Panc1 (cell line): ENCODE measurements at places on chromosomes 3 and 15. TPM values are rescaled to one million over a fixed set of nuclear protein-coding genes. Genes with fewer than 3 reads are reported as not detected.
A peak's percentile ranks its signal among the peaks of the same experiment; 100 is the strongest.

ECE2 gene
- not detected for total RNA-seq

GRCh38 chr15:93771196-93772030 is 459.9 kb upstream of the MCTP2 start:
- no peaks in the 10 kb centered on the region for H3K27me3 ChIP-seq
- no peak overlapping the region for H3K27ac ChIP-seq
- no peaks in the 10 kb centered on the region for H3K36me3 ChIP-seq
- no peaks in the 10 kb centered on the region for H3K4me1 ChIP-seq
- no peak for DNase-seq
- H3K4me3 ChIP-seq: no peak overlapping the region

- no peak overlapping the region for H3K4me3 ChIP-seq
- H3K36me3 ChIP-seq: no peaks in the 10 kb centered on the region
- no peaks in the 10 kb centered on the region for H3K27me3 ChIP-seq
Measured at GRCh38 chr3:129046732-129047552, 13.6 kb upstream of the GP9 start.

DNA sequence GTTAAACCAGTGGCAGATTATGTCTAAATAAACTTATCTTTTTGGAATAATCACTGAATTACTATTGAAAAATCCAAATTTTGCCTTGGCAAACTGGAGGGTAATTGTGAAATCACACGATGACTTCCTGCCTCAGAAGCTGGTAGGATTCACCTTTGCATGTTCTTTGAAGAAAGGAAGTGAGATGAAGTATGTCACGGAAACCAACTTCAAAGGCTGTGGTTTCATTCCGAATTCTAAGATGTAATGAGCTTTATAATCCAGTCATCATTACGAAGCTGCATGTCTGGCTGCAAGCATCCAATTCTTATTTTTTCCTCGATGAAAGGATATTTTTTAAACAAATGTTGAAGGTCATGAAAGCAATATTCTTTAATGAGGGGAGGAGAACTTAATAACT is 15.0 kb upstream of the ZBED2 start:
- no peaks in the 10 kb centered on the region for H3K4me1 ChIP-seq
- H3K27ac ChIP-seq: no peak overlapping the region
- no peak for DNase-seq
- no peaks in the 10 kb centered on the region for H3K36me3 ChIP-seq
- H3K27me3 ChIP-seq: no peaks in the 10 kb centered on the region

C3orf22 gene
- not detected for total RNA-seq

- no peak overlapping the region for H3K27ac ChIP-seq
- no peaks in the 10 kb centered on the region for H3K36me3 ChIP-seq
- H3K27me3 ChIP-seq: no peaks in the 10 kb centered on the region
Measured at GRCh38 chr3:62103531-62103930, 269.8 kb downstream of the FEZF2 start.

DNA sequence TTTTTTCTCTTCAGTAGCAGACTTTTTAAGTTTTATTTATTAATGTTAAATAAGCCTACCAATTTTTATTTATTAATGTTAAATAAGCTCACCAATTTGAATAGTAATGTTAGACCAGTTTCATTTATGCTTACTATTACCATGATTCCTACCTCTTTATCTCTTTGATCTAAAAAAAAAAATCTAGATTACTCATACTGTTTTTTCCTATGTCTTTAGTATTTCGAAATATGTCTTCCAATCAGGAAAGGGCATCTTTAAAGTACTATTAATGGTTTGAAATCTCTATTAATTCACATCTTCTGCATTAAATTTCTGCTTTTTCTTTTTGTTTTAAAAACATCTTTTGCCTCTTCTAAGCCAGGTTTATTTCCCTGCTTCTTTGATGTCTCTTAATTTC is 27.5 kb upstream of the MAPKBP1 start:
- no peak overlapping the region for H3K4me3 ChIP-seq
- DNase-seq: no peak
- H3K36me3 ChIP-seq: peaks cover 7% of the 10 kb centered on the region; the same call in 1 of the 2 replicates
- no peak overlapping the region for H3K27ac ChIP-seq

- H3K36me3 ChIP-seq: no peaks in the 10 kb centered on the region
- no peak overlapping the region for H3K4me3 ChIP-seq
- DNase-seq: no peak
- no peaks in the 10 kb centered on the region for H3K4me1 ChIP-seq
- H3K27me3 ChIP-seq: no peaks in the 10 kb centered on the region
- H3K27ac ChIP-seq: no peak overlapping the region
Measured at GRCh38 chr3:139762302-139762701, 84.5 kb upstream of the NMNAT3 start.

SPESP1 gene
- not detected for total RNA-seq

DNA sequence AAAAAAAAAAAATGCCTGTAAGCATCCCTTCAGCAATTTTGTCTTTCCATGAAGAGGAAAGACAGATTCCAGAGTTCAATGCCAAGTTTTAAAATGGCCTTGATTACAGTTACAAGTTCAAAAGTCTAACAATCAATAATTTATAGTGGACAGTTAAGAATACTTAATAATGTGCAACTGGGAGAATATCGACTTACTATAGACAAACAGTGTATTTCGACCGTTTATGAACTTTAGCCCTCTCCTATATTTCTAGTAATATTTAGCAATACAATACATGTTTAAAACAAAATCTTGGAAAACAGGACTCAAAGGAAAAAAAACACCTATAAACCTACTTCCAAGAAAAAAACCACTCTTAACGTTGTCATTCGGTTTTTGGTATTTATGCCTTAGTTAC is 1.5 kb downstream of the PBRM1 start:
- H3K4me3 ChIP-seq: peak overlapping the region; percentile 98; the same call in 1 of the 2 replicates
- peaks cover 26% of the 10 kb centered on the region for H3K4me1 ChIP-seq
- H3K27me3 ChIP-seq: no peaks in the 10 kb centered on the region
- peak overlapping the region; percentile 93; the same call in 1 of the 2 replicates for H3K27ac ChIP-seq
- H3K36me3 ChIP-seq: peaks cover 30% of the 10 kb centered on the region
- DNase-seq: no peak

MESP1 gene
- total RNA-seq: 6.4 TPM

CLK3 gene
- 69.8 TPM for total RNA-seq

CASR gene
- total RNA-seq: not detected

SCG5 gene
- total RNA-seq: 0.67 TPM

TASOR gene
- total RNA-seq: 55.6 TPM
